ENCODE measurements at places on chromosomes 6 and 20. TPM values are rescaled to one million over a fixed set of nuclear protein-coding genes. Genes with fewer than 3 reads are reported as not detected.

Gene SRMS
- total RNA-seq: 0.44 TPM

Gene SGK1
- 207 TPM for total RNA-seq

Gene NMBR
- not detected for total RNA-seq

Gene KHDC1L
- 0.32 TPM for total RNA-seq

Gene PPP2R5D
- 21.2 TPM for total RNA-seq

Gene DYNLT2
- total RNA-seq: 0.84 TPM

- ATAC-seq: no peak
Observed at GRCh38 chr6:3545156-3545555, 88.3 kb upstream of the SLC22A23 start.

DNA sequence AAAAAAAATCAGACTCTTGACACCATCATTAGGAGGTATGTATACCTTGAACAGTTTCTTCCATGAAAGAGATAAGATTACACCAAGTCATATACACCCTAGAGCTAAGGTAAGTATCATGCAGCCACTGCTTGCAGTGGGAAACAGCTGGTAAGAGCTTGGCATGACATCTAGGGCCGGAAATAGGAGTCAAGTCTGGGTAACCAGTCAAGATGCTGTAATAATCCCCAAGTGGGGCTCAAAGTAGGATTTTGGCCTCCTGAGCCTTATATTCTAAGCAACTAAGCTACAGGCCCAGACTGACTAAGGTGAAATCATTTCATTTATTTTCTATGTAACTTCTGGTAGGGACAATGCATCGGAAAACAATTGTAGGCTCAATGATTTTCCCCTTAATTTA lies 23.9 kb downstream of the TRERF1 start:
- no peak for ATAC-seq

DNA sequence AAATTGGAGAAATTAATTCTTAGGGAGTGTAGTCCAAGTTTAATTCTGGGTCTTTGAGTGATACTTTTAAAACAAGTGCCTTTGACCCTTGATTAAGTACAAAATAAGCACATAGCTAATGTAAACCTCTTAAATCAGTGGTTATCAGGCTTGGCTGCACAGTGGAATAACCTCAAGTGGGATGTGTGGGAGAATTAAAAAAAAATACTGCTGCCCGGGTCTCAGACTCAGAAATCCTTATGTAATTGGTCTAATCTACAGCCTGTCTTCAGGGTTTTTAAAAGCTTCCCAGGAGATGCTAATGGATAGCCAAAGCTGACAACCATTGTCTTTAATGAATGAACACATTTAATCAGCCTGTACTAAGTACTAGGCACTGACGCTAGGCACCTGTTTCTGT lies 28.5 kb upstream of the TMEM14A start:
- no peak for ATAC-seq

GRCh38 chr6:134416418-134417154 lies 98.7 kb upstream of the SGK1 start:
- no peak for ATAC-seq

GRCh38 chr6:168099201-168100010 lies 20.4 kb upstream of the FRMD1 start:
- no peak for ATAC-seq

- no peak for ATAC-seq
Observed at GRCh38 chr6:3263096-3263495, 4.3 kb downstream of the PSMG4 start.

- ATAC-seq: no peak
Observed at GRCh38 chr6:73263570-73263909, 544 bp upstream of the KHDC1 start.

DNA sequence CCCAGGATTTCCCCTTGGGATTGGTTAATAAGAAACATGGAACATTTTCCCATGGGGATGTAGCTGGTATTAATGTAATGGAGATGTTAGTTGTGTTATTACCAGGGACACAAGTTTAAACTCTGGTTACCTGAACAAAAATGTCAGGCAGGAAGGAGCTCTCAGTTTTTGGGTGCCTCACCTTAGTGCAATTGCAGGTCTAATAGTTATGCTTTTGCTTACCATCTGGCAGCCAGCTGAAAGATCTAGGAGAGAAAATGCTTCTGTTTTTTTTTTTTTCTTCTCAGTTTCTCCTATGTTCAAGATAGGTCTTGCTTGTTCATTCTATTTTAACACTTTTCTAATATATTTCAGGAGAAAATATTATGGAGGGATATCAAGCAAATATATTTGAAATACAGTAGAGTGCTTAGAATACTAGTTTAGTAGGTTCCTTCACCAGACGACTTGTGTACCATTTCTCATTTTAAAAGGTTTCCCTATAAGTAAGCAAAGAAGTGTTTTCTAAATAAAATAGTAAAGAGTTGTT lies 4.2 kb upstream of the UBE2J1 start:
- ATAC-seq: no peak

- no peak for ATAC-seq
Observed at GRCh38 chr20:56839786-56840185, 210.7 kb downstream of the TFAP2C start.

DNA sequence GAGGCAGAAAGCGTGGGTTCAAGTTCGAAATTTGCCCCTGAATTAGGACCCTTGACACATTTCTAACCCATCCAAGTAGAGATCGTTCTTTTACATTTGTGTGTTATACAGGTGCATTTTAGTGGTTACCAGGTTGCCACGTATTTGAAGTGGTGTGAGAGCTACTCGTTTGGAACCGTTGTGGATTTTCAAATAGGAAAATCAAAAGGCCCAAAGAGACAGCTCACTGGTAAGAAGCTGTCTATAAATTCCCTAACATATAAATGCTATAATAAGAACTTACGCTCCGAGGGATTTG lies 1.6 kb upstream of the REV3L start:
- no peak for ATAC-seq

DNA sequence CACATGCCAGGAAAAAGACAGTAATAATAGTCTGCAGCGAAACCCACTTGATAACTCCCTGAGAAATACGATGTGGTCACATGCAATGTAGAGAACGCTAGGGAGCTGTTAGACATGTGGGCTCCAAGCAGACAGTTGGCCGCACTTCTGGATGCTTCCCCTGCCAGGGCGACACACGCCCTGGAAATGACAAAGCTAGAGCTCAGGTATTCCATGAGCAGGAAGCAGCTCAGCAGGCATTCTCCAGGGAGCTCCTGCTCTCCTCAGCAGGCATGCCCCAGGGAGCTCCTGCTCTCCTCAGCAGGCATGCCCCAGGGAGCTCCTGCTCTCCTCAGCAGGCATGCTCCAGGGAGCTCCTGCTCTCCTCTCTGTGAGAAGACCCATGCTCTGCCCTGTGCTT lies 52.4 kb upstream of the NXT1 start:
- no peak for ATAC-seq

DNA sequence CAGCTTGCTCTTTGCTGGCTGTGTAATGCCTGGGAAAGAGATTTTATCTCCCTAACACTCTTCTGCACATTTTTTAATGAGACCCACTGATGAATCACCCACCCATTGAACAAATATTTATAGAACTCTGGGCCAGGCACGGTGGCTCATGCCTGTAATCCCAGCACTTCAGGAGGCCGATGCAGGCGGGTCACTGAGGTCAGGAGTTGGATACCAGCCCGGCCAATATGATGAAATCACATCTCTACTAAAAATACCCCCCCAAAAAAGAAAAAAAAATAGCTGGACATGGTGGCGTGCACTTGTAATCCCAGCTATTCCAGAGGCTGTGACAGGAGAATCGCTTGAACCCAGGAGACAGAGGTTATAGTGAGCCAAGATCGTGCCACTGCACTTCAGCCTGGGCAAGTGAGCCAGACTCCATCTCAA lies 82.1 kb upstream of the SIRPA start:
- no peak for ATAC-seq

- ATAC-seq: no peak
Observed at GRCh38 chr6:1611572-1612298, 2.0 kb downstream of the FOXC1 start.

- no peak for ATAC-seq
Observed at GRCh38 chr20:50067461-50067860, 45.5 kb downstream of the UBE2V1 start.

Measured in esophagus mucosa (tissue), 1 donor.